ENCODE measurements at places on chromosomes 16 and 17. TPM values are rescaled to one million over a fixed set of nuclear protein-coding genes. Genes with fewer than 3 reads are reported as not detected.

- peak overlapping the region; percentile 80 for H3K27ac ChIP-seq
- DNase-seq: no peak
- peaks cover 11% of the 10 kb centered on the region for H3K36me3 ChIP-seq
Measured at GRCh38 chr16:75108792-75109731, 7.5 kb downstream of the LDHD start.

DNA sequence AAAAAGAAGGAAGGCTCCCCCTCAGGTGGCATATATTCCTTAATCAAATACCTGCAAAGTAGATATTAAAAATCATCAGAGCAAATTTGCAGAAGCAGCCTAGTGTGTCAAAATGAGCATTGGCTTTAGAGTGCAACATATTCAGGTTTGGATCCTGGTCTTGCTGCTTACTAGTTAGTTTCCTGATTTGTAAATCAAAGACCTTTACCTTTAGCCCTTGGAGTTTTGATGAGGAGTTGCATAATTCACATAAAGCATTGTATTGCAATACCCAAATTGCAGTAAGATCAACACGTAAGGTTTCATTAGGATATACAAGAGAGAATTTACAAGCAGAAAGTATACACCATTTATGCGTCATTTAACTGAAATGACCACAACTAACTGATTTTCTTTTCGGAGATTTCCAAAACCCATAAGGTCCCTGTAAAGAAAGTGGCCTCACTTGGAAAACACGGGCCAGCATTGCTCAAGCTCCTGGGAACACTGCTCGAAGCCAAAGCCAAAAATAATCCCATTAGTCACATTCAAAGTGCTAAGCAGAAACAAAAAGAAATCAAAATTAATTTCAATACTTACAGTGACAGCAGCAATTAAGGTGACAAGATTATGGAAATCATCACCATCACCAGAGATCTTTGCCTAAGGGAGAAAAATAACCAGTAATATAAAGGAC lies 415.9 kb upstream of the ERCC4 start:
- no peaks in the 10 kb centered on the region for H3K36me3 ChIP-seq
- no peak overlapping the region for H3K27ac ChIP-seq
- H3K4me1 ChIP-seq: no peaks in the 10 kb centered on the region

DNA sequence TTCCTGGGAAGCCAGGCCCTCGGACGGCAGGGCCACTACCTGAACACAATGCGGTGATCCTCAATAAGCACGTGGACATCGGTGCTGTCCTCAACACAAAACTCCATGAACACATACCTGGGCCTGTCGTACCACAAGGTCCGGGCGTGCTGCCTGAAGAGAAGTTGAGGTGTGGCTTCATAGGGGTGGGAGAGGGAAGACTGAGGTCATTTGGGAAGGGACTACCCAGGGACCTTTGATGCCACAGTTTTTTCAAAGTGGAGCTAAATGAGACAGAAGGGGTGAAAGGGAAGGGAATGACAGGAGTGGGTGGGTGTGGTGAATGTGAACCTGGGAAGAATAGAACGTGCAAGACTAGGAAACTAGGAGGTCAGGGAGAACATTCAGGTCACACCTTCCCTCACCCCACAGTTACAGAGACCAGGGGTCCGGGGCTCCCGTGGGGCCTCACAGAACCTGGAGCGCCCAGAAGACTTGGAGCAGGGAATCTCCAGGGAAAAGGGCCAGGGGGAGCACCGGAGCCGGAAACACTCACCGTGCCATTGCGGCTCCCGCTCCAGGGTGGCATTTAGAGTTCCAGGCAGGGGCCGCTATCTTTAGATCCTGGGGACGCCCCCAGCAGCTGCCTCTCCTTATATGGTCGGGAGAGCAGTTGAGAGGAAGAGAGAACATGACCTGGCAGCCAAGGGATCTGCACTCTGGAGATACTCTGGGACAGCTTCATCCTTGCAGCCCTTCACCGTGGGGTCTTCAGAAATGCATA lies at the start of gene PTGES3L:
TSS of gene PTGES3L (minus strand) at position 570 of the 763 bp plus-strand sequence. CDS start at position 543, 27 bp downstream.
- peak; percentile 21 for DNase-seq
- H3K36me3 ChIP-seq: no peaks in the 10 kb centered on the region
- peak within 1 kb of the TSS; percentile 99 for H3K27ac ChIP-seq
- peak within 1 kb of the TSS; percentile 98 for H3K4me3 ChIP-seq
- no peaks in the 10 kb centered on the region for H3K27me3 ChIP-seq
- H3K4me1 ChIP-seq: peaks cover 22% of the 10 kb centered on the region

- H3K27me3 ChIP-seq: peaks cover 8% of the 10 kb centered on the region
- DNase-seq: no peak
- H3K4me3 ChIP-seq: no peak overlapping the region
- H3K4me1 ChIP-seq: peaks cover 4% of the 10 kb centered on the region
Measured at GRCh38 chr17:57869617-57870282, 19.9 kb upstream of the MRPS23 start.

DNA sequence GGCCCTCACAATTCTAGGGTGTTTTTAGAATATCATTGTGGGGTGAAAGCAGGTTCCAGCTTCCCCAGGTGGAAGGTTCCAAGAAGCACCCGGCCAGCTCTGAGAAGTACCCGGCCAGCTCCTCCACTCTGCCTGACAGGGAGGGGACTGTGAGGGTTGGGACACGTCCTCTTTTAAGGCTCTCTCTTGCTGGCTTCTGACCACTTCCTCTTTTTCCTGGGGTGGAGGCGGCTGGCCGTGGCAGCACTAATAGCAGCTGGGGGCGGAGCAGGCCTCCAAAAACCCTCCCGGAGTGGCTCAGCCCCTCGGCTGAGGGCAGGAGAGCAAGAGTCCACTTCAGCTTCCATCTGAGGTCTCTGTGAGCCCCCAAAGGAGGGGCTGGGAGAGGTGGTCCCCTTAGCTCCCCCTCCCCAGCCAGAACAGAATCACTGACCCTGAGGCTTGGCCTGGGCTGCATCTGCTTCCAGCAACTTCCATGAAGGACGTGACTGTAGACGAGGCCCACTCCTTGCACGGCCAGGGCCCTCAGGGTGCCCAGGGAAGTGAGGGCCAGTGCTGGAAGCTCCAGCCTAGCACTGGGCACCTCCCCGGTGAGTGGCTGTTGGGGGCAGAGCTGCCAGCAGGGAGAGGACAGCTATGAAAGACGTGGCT lies 26.7 kb upstream of the PLCG2 start:
- peaks cover 5% of the 10 kb centered on the region for H3K27me3 ChIP-seq
- H3K36me3 ChIP-seq: no peaks in the 10 kb centered on the region
- DNase-seq: no peak
- no peak overlapping the region for H3K27ac ChIP-seq
- no peaks in the 10 kb centered on the region for H3K4me1 ChIP-seq

DNA sequence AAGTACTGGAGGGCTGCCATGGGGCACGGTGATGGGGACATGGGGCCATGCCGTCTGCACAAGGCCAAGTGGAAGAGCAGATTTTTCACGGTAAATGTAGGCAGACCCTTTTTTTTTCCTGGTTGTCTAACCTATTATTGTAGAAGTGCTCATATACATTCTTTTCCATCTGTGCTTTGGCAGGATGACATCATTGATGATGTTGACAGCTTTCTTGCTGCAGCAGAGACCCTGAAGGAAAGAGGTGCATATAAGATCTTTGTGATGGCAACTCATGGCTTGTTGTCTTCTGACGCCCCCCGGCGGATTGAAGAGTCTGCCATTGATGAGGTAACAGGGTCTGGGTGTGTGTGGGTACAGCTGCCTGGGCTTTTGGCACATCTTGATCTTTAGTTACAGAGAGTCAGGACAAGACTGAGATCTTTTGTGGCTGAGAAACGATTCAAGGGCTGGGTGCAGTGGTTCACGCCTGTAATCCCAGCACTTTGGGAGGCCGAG lies 23.3 kb upstream of the SLC5A10 start:
- no peak overlapping the region for H3K27ac ChIP-seq
- H3K4me1 ChIP-seq: no peaks in the 10 kb centered on the region
- DNase-seq: no peak

- H3K27ac ChIP-seq: peak overlapping the region; percentile 72
- no peak overlapping the region for H3K4me3 ChIP-seq
- no peaks in the 10 kb centered on the region for H3K27me3 ChIP-seq
Measured at GRCh38 chr17:15659663-15660062, 24.4 kb downstream of the TRIM16 start.

DNA sequence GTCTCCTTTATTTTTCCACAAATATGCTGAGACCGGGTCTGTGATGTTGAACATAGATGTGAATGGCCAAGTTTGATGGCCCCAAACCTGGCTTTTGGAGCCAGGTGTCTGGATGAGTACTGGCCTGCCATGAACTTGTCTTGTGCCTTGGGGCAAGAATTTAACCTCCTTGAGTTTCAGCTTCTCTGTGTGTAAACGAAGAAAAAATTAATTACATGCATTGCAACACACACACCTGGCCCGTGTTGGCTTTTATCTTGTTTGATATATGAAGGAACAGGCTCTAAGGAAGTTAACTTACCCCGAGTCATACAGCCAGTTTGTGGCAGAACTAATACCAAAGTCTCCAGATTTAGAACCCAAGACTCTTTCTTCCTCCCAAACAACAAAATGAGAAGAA lies 13.1 kb downstream of the FBXO39 start:
- no peak overlapping the region for H3K27ac ChIP-seq
- no peak overlapping the region for H3K4me3 ChIP-seq
- peaks cover 5% of the 10 kb centered on the region for H3K27me3 ChIP-seq
- H3K36me3 ChIP-seq: no peaks in the 10 kb centered on the region
- no peak for DNase-seq

- peaks cover 47% of the 10 kb centered on the region for H3K4me1 ChIP-seq
- H3K27me3 ChIP-seq: no peaks in the 10 kb centered on the region
- H3K36me3 ChIP-seq: peaks cover 2% of the 10 kb centered on the region
- peak overlapping the region; percentile 55 for H3K4me3 ChIP-seq
- peak overlapping the region; percentile 89 for H3K27ac ChIP-seq
- DNase-seq: no peak
Measured at GRCh38 chr17:79991924-79992648, 43.6 kb downstream of the TBC1D16 start.

DNA sequence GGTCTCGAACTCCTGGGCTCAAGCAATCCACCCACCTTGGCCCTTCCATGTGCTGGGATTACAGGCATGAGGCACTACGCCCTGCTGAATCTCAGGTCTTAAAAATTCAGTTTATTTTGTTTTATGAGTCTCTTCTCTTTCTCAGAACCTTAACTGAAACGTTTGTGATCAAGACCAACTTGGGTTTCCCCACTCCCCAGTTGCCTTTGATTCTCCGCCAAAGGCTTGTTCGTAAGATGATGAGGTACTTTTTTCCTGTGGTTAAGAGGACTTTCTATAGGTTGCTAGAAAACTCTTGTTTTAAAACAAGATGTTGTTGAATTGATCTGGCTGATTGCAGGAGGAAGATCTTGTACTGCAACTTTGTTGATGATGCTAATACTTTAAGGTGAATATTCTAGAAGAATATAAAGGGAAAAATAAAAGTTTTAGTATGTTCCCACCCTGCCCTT lies 11.7 kb downstream of the ABCC1 start:
- H3K4me1 ChIP-seq: peaks cover 2% of the 10 kb centered on the region
- H3K27ac ChIP-seq: no peak overlapping the region
- no peaks in the 10 kb centered on the region for H3K27me3 ChIP-seq
- DNase-seq: no peak

DNA sequence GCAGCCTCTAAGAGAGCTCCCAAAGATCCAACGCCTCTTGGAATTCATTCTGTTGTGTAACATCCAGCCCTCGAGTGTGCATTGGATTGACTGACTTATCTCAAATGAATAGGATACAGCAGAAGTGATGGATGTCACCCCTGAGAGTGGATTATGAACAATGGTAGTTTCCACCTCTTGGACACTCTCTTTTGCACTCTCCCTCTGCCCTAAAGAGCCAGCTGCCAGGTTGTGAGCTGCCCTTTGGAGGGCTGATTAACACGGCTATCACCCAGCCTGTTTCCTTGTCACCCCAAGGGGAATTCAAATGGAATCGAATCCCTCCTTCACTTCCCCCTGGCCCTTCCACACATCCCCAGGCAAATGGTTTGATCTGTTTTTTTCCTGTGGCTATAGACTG lies 21.2 kb upstream of the HAPSTR1 start:
- DNase-seq: no peak
- H3K27ac ChIP-seq: no peak overlapping the region
- H3K4me1 ChIP-seq: no peaks in the 10 kb centered on the region
- H3K4me3 ChIP-seq: no peak overlapping the region
- H3K27me3 ChIP-seq: no peaks in the 10 kb centered on the region

DNA sequence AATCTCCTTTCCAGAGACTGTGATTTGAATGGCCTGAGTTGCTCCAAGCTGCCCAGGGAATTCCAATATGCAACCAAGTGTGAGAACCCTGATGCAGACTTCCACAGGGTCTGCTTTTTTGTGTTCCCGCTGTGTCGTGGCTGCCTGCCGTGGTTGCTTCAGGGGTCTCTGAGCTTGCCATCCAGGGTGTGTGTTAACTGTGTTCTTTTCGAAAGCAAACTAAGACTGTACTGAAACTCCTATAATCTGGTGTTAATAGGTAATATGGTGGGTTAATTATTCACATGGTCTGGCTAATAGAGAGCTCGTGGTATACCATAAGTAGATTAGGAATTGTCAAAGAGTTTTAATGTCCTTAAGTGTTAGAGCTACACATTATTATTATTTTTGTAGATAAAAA lies 20.7 kb downstream of the UBN1 start:
- DNase-seq: no peak
- H3K27me3 ChIP-seq: no peaks in the 10 kb centered on the region

- no peak for DNase-seq
- H3K4me3 ChIP-seq: no peak overlapping the region
- H3K4me1 ChIP-seq: peaks cover 16% of the 10 kb centered on the region
Measured at GRCh38 chr17:37098910-37099664, 150.3 kb downstream of the AATF start.

DNA sequence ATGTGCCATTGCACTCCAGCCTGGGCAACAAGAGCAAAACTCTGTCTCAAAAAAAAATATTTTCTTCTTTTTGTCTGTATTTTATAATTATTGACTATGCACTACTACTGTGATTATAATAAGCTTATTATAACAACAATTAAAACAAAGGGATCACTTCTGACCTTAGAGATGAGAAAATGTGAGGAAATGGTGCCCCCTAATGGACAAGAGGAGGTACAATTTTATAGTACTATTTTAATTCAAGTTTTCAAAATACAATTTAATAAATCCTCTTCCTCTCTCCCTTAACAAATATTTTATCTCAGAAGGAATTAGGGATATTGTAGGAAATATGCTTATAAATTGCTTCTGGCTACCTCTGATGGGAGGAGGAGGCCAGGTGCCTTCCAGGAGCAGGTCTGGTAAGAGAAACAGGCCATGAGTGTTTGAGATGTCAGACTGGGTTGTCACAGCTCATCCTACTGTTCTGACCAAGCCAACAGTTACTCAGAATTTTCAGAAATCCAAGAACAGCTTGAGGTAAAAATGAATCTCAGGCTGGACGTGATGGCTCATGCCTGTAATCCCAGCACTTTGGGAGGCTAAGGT lies 14.0 kb downstream of the VPS53 start:
- no peaks in the 10 kb centered on the region for H3K4me1 ChIP-seq
- no peak for DNase-seq
- H3K27me3 ChIP-seq: no peaks in the 10 kb centered on the region
- H3K36me3 ChIP-seq: peaks cover 10% of the 10 kb centered on the region
- H3K27ac ChIP-seq: no peak overlapping the region
- H3K4me3 ChIP-seq: no peak overlapping the region

Gene C1QL1
- 37.0 TPM for total RNA-seq

Gene FAM171A2
- 42.5 TPM for total RNA-seq

Gene LRRC46
- total RNA-seq: 1.3 TPM

Gene NPIPB6
- total RNA-seq: 5.7 TPM

Gene PRR15L
- total RNA-seq: 36.1 TPM

Gene KLHL11
- total RNA-seq: 19.6 TPM

Gene ZP2
- not detected for total RNA-seq

Gene CCL3
- total RNA-seq: not detected

Data from progenitor cell of endocrine pancreas (in vitro differentiated cells).